NCI-H2227 treated with DMSO at 0.1 percent for 48 hours (cell line): ENCODE measurements at places on chromosomes 6 and 20.

DNA sequence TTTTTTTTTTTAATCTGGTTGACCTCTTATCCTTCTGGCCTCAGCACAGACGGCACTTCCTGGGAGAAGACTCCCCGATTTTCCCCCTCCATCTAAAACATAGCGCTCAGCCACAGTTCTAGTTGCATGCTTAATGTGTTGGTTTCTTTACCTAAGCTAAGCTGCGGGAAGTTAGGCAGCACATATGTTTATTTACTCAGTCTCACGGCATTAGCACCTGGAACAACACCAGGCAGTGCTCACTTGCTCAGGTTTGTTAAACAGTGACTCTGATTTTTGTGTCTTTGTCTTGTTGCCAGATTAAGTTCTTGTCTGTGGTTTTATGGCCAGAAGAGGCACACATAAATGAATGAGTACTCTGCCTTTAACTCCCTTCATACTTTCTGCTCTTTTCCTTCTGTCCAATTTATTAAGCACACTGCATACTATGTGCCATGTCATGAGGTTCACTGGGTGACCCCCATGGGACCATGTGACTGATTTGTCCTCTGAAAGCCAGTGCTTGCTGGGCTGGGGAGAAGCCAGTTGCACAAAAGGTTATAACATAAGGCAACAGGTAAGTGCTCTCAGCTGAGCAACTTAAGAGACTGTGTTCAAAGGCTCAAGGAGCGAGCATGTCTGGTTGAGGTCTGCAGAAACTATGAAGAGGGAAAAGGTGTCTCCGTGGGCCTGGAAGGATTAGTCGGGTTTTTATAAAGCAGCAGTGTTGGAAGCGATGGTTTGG lies 93.6 kb downstream of the RPP40 start:
- DNase-seq: no peak

GRCh38 chr6:168939041-168939440 lies 314.6 kb downstream of the THBS2 start:
- DNase-seq: no peak

DNA sequence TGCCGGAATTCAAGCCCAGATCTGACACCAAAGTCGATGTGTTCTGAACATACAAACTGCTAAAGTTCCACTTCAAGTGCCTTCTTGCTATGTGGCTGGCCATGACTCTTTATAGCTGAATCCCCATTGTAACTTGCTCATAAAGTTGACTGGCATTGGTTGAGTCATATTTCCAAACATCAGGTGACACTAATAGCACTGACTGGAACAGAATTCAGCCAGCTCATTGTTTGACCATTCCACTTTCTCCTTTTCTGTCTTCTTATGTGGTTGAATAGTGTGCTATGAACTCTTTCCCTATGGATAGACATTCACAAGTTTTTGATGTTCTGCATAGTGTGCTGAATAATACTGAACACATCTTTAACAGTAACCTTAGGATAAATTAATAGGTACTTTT lies 266.2 kb upstream of the ZFP64 start:
- no peak for DNase-seq

DNA sequence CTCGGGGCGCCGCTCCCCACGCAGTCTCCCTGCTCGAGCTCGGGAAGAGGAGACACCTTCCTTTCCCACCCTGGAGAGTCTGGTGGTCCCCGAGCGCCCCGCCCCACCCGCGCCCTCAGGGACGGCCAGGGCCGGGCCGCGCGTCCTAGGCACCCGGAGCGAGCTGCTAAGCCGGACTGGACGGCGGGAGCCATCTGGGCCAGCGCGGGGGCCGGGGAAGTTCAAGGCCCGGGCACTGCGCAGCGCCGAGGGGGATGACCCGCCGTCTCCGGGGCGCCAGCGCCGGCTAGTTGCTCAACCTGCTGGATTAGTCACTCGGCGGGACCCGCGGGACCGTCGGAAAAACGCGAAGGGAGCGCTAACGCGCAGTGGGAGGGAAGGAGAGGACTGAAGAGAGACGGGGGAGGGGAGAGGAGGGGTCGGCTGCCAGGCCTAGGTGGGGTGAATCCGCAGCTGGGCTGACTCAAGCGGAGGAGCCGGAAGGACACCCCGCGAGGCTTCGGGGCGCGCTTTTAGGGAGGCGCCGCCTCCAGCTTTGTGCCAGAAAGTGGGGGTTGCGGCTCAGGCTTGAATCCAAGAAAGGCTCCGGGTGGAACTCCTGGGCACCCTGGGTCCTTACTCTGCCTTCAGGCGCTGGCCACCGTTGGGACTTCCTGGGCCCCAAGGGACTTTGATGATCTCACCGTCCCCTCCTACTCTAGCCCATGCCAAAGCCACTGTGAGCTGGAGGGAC lies 75.7 kb upstream of the FOXP4 start:
- no peak for DNase-seq

DNA sequence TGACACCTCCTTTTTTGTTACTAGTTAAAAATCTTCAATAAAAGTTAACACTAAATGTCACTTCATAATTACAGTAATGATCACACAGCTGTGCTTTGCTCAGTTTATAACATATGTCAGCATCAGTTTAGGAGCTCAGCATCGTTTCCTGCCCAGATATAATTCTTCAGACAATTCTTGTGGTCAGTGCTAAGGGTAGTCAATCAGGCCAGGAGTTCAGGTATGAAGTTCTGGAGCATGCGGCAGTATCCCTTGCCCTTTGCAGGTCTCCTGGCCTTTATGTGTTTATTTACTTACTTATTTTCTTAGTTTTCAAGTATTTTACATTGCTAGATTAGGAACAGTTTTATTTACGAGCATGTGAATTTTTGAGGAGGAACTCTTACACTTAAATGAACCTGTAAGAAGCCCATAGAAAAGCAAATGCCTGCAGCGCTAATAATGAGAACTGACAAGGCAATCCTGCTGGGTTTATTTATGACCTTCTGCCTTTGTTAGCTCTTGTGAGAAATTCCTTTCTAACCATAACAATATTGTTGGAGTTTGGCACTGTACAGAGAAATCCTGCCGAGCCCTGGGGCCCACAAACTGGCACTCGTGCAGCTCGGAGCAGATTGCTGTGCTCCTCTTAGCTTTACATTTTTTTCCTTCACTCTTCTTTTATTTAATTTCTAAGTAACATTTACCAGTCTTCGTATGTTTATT lies 252.8 kb downstream of the TMEM242 start:
- DNase-seq: peak; percentile 29

DNA sequence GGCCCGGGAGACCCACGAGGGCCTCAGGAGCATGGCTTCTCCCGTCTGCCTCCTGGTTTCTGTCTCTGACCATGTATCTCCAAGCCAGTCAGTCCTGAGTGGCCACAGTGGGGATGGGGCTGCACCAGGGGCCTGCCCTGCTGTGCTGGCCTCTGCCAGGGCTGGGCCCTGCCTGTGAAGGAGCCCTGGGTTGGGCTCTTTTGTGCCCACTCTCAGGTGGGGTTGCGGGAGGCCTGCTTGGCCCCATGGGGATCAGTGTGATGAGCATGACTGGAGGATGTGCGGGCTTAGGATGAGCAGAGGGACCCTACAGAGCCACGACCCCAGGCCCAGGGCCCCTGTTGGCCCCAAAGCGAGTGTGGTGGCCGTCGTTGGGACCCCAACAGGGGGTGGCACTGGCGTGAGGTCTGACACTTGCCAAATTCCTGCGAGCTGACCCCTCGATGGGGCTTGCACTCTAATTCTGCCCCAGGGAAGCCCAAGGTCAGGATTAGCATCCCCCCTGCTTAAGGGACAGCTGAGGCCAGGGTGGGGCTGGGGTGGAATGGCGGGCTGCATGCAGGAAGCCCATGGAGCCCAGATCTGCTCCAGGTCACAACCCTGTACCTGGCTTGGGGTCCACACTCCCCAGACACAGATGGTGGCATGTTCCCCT lies 90.0 kb upstream of the BHLHE23 start:
- no peak for DNase-seq

GRCh38 chr6:15618685-15619084 lies 44.1 kb downstream of the DTNBP1 start:
- DNase-seq: no peak
